ENCODE measurements at places on chromosomes 4 and X. TPM values are rescaled to one million over a fixed set of nuclear protein-coding genes. Genes with fewer than 3 reads are reported as not detected.

DNA sequence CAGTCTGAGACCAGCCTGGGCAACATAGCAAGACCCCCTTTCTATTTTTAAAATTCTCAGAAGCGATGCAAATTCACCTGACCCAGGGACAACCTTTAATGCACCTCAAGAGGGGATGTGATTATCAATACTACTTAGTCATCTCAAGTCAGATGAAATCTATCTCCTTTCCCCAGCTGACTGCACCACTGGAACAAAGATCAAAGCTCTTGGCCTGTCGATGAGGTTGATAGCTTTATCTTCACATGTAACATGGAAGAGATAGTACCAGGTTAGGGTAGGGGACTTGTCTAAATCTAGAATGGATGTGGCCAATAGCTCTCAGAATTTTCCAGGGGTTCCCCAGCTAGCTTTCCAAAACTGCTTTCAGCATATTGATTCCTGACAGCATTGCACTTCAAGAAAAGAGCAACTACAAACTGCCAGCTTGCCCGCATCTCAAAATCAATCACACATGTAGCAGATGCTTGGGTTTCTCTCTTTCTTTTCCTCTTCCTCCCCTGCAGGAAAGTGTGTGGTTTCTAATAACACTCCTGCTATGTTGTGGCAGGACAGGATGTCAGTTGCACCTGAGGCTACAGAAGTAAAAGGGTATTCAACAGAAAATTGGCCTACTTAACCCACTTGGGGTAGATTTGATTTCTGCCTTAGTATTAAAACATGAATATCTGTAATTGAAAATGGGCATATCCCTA is 12.2 kb upstream of the TMEM164 start:
- no peaks in the 10 kb centered on the region for H3K36me3 ChIP-seq
- no peaks in the 10 kb centered on the region for H3K4me1 ChIP-seq
- no peaks in the 10 kb centered on the region for H3K27me3 ChIP-seq
- no peak overlapping the region for H3K27ac ChIP-seq
- DNase-seq, result no peak

DNA sequence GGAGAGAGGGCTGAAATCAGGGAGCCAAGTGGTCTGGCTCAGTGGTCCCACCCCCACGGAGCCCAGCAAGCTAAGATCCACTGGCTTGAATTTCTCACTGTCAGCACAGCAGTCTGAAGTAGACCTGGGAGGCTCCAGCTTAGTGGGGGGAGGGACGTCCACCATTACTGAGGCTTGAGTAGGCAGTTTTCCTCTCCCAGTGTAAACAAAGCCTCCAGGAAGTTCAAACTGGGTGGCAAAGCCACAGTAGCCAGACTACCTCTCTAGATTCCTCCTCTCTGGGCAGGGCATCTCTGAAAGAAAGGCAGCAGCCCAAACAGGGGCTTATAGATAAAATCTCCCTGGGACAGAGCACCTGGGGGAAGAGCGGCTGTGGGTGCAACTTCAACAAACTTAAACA is 88.1 kb downstream of the NPFFR2 start:
- H3K36me3 ChIP-seq, result no peaks in the 10 kb centered on the region
- no peak overlapping the region for H3K27ac ChIP-seq
- no peaks in the 10 kb centered on the region for H3K4me1 ChIP-seq
- H3K4me3 ChIP-seq, result no peak overlapping the region

GRCh38 chr4:31237233-31237632 is 517.1 kb downstream of the PCDH7 start:
- no peaks in the 10 kb centered on the region for H3K36me3 ChIP-seq
- H3K27ac ChIP-seq, result no peak overlapping the region
- H3K4me1 ChIP-seq, result no peaks in the 10 kb centered on the region
- no peak overlapping the region for H3K4me3 ChIP-seq
- no peak for DNase-seq

DNA sequence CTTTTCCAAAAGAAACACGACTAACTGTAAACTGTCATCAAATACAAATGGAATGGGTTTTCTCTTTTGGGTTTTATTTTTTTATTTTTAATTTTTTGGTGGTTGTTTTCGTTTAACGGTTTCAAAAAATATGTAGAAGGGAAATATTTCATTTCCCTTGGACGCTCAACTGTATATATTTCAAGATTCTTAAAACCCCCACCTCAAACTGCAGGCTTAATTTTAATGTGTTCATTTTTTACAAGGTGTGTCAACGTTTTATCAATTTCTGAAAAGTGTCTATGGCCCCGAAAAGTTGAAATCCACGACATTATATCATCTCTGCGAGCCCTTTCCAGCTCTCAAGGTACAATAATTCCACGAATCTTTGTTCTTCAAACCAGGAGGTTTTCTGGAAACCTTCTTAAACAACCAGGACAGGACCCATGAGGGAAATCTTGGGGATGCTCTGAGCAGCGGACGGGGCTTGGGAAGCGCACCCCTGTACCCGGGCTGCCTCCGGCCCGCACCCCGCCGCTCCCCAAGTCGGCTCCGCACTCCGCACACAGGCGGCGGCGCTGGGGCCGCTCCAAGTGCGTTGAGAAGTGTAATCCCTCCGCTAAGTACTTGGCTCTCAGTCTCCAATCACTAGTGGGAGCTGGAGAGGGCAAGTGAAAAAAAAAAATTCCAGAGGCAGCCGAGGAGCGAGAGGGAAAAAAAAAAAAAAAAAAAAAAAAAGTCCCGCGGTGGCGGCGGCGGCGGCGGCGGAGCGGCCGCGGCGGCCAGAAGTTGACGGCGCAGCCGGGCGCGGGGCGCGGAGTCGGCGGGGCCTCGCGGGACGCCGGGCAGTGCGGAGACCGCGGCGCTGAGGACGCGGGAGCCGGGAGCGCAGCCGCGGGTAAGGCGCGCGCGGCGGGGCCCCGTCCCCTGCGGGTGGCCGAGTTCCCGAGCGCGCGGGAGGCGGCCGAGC is at the start of gene BMPR1B:
Gene BMPR1B, plus strand, starts transcription at position 764 of the 949 bp plus-strand sequence. CDS start 346,470 bp downstream, outside the sequence.
- H3K27me3 ChIP-seq, result peaks cover 17% of the 10 kb centered on the region
- DNase-seq, result peak; percentile 25
- H3K4me3 ChIP-seq, result peak within 1 kb of the TSS; percentile 55
- peak within 1 kb of the TSS; percentile 51 for H3K27ac ChIP-seq

DNA sequence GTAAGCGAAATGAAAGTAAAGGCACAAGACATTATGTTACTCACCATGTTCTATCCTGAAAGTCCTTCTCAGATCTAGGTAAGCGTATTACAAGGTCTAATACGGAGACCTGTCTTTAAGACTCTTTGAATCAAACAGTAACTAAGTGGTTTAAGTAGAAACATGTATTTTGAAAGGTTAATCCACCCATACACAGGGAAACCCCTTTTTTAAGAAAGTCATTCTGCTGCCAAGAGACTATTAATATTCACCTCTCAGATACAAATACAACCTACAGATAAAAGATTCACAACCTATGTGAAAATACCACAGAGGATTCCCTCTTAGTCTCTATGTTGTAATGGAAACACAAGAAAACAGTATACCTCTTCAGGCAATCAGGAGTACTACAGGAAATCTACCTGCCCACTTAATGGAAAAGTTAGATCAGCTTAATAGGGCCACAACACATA is 63.2 kb upstream of the TNIP3 start:
- H3K27me3 ChIP-seq, result no peaks in the 10 kb centered on the region
- no peaks in the 10 kb centered on the region for H3K4me1 ChIP-seq
- no peak overlapping the region for H3K27ac ChIP-seq
- no peak for DNase-seq
- no peak overlapping the region for H3K4me3 ChIP-seq
- no peaks in the 10 kb centered on the region for H3K36me3 ChIP-seq

DNA sequence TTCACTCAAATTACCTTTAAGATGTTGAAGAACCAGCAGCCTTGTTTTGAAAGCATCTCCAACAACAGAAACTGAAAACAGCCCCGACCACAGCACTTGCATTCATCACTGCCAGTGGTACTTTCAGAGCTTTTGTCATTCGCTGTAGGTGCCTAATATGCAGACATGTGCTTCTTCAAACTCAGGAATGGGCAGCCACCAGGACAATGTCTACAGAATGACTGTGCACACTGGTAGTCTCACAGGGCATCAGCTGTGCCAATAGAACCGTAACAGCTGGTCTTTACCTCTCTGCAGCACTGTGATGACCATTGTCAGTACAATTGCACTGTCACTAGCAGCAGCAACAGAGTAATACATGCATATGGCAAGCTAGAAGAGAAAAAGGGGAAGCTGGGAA is 1149.7 kb downstream of the STPG2 start:
- no peak overlapping the region for H3K27ac ChIP-seq
- H3K36me3 ChIP-seq, result no peaks in the 10 kb centered on the region
- no peak overlapping the region for H3K4me3 ChIP-seq
- no peaks in the 10 kb centered on the region for H3K27me3 ChIP-seq

DNA sequence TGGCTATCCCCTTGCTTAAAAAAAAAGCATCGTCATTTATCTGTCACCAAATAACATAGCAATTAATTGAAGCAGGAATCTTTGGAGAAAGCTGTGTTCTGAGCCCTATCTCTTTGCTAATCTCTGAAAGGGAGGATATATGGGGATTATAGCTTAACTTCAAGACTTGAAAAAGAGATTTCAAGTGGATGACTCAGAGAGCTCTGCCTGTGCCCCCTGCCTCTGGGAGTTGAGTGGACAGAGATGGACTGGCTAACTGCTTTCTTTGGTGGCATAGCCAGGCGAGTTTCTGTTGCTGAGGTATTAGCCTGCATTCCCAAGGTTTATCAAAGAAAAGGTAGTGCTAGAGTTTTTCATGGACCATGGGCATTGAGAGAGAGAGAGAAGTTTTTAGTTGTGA is 91.6 kb downstream of the DDIT4L start:
- no peaks in the 10 kb centered on the region for H3K4me1 ChIP-seq
- no peak overlapping the region for H3K4me3 ChIP-seq
- DNase-seq, result no peak
- no peaks in the 10 kb centered on the region for H3K36me3 ChIP-seq

GRCh38 chr4:178081896-178082295 is 639.7 kb upstream of the AGA start:
- no peaks in the 10 kb centered on the region for H3K36me3 ChIP-seq
- H3K27me3 ChIP-seq, result no peaks in the 10 kb centered on the region
- no peak for DNase-seq
- H3K27ac ChIP-seq, result no peak overlapping the region
- no peak overlapping the region for H3K4me3 ChIP-seq

DNA sequence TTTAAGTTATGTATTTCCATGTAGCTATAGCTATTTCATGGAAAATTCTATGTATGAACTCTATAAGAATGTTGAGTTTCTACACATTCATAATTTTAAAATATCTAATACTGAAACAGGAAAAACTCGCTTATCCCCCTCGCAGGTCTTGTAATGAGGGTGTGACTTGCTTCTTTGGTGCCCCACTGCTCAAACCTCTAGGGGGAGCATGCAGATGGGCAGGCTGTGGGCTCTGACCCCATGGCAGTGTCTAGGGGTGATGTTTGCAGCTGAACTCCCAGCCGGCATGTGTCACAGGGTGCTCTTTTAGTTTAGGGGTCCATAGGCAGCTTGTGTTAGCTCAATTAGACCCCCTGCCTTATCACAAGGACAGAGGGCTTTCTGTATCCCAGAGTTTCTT is 1825.7 kb upstream of the ADGRL3 start:
- DNase-seq, result no peak
- no peaks in the 10 kb centered on the region for H3K4me1 ChIP-seq
- H3K4me3 ChIP-seq, result no peak overlapping the region

DNA sequence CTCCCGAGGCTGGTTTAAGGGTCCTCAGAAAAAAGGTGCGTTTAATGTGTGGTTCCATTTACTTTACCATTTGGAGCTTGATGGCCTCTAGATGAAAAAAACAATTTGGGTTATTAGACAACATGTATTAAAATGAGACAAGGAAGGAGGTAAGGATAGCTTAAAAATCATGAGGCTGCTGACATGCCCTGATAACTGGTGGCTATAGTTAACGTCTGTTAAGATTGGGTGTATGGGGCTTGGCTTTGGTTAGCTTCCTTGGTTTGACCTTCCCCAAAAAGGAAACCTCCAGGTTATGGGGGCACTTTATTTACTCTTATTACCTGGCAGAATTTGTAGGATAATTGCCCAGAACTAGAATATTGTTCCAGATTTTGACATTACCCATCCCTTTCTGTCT is 51.5 kb downstream of the HMGB2 start:
- H3K27ac ChIP-seq, result no peak overlapping the region
- no peak overlapping the region for H3K4me3 ChIP-seq
- no peaks in the 10 kb centered on the region for H3K27me3 ChIP-seq
- no peaks in the 10 kb centered on the region for H3K4me1 ChIP-seq

GRCh38 chr4:3098346-3098745 is 23.9 kb downstream of the HTT start:
- H3K27ac ChIP-seq, result no peak overlapping the region
- H3K4me1 ChIP-seq, result no peaks in the 10 kb centered on the region
- no peak overlapping the region for H3K4me3 ChIP-seq
- no peaks in the 10 kb centered on the region for H3K36me3 ChIP-seq
- DNase-seq, result no peak

DNA sequence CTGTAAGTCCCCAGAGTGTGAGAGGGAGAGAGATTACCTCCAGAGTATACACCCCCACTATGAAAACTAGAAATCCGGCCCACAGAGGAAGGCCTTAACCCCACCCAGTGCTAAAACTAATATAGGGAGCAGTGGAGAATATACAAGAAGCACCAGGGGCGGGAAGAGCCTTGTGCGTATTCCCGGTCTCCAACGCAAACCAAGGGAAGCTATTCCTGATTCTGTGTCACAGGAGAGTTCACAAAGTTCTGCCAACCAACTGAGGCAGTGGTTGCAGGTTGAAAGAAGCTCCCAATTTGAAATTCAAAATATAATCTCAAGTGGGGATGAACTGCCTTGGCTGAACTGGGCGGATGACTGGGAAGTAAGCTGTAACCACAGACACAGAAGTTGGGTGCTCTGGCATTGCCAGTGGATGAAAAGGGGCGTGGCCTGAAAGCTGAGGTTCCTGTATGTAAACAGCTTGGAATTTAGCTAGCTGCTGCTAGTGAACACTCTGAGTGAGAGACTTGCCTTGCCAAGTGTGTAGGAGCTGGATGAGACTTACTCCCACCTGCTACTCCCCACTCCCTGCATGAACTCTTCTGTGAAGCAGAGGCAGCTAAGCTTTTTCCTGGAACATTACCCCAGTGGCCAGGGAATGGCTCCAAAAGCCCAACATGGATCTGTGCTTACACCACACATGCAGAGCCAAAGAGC is 32.7 kb downstream of the ELF2 start:
- peak; percentile 74 for DNase-seq
- no peaks in the 10 kb centered on the region for H3K27me3 ChIP-seq

DNA sequence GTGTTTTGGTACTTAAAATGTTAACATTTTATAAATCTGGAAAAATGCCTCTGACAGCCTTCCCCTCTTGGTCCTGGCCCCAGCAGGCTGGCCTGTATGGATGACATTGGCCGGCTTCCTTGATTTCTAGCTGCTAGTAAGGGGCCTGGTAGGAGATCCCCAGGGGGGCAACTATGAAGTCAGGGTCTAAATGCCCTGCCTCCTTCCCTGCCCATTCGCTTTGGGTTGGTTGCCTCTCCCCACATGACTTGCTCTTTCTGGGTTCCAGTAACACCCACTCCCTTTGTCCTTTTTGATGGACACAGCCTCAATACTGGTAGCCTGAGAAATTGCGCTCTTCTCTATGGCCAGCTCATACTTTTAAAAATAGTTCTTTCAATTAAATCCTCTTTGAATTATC is 78.0 kb upstream of the MAD2L1 start:
- no peak for DNase-seq
- no peaks in the 10 kb centered on the region for H3K4me1 ChIP-seq
- H3K27me3 ChIP-seq, result no peaks in the 10 kb centered on the region
- no peak overlapping the region for H3K27ac ChIP-seq
- no peaks in the 10 kb centered on the region for H3K36me3 ChIP-seq
- no peak overlapping the region for H3K4me3 ChIP-seq

ABHD18 gene
- 16.1 TPM for total RNA-seq

ITM2A gene
- 565 TPM for total RNA-seq

MAGEA2B gene
- total RNA-seq, result not detected

NWD2 gene
- not detected for total RNA-seq

CT45A1 gene
- total RNA-seq, result not detected

GBA3 gene
- 2.4 TPM for total RNA-seq

ARMCX1 gene
- total RNA-seq, result 44.2 TPM
